ENCODE measurements at places on chromosomes 11 and 22. TPM values are rescaled to one million over a fixed set of nuclear protein-coding genes. Genes with fewer than 3 reads are reported as not detected.

DNA sequence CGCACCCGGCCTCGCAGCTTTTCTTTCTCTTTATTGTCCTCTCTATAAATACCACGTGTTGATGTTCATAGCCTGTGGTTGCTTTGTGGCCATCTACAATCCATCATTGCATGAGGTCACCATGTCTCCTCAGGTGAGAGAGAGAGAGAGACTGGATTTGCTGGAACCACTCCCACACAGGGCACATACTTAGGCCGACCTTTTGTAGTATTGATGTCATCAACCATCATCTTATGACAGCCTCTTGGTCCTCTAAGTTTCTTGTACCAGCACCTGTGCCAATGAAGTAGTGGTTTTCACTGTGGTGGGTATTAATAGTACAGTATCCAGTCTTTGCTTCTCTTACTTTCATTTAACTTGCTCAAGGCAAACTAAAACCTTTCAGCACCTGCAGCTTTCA lies 22.8 kb upstream of the P2RY6 start:
- no peak for DNase-seq

GRCh38 chr11:127651888-127652221 lies 651.3 kb upstream of the KIRREL3 start:
- no peak for DNase-seq

MIOX gene
- not detected for total RNA-seq

CECR2 gene
- total RNA-seq, result 2.1 TPM

SPON1 gene
- total RNA-seq, result 12.5 TPM

PKDREJ gene
- not detected for total RNA-seq

KRTAP5-4 gene
- total RNA-seq, result not detected

CHEK1 gene
- 4.2 TPM for total RNA-seq

RAG2 gene
- total RNA-seq, result not detected
